ENCODE measurements at places on chromosomes 12 and 14.

GRCh38 chr12:65962036-65962430 is 137.8 kb downstream of the HMGA2 start:
- DNase-seq = no peak

- DNase-seq = no peak
Observed at GRCh38 chr14:67918838-67919237, 99.3 kb downstream of the RAD51B start.

DNA sequence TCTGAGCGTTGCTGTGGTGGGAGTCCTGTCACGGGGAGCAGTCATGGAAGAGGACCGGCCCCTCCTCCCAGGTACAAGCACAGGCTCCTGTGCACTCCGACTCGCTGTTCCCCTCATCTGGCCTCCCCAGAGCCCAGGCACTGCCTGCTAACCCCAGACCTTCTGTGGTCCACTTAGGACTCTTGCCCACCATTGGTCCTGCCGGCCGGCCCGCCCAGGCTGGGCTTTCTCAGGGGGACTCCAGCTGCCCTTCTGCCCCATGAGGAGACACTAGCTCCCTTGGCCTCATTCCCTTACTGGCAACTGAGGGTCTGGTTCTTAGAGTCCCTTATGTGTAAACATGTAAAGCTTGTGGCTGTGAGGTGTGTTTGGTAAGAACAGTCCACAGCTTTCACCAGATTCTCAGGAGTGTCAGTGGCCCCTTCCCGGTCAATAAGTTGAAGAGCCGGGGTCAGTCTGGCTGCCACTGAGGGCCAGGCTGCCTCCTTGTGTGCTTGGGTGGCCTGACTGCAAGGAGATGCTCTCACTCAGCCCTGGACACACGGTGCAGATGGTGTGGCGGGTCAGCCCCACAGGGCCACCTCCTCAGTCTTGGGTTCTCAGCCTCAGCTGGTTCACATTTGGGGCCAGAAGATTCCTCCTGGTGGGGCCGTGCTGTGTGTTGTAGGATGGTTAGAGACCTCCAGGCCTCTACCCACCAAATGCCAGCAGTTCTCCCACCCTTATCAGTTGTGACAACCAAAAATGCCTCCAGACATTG is 43.6 kb downstream of the DDX51 start:
- no peak for DNase-seq

DNA sequence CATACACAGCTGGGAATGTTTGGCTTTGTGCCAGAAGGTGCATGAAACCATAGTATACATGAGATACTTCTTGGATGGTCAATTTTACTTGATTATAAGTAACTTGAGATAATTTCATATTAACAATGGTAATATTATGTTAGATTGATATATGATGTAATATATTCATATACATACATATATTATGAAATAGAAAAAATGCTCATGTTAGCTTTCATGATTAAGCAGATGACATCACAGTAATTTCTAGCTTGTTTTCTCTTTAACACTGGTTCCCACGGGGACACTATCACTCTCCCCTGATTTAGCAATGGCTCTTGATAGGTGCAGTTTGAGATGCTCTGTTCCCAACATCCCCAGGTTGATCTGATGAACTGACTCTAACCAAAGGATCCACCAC is 35.4 kb upstream of the NTF3 start:
- DNase-seq = no peak

GRCh38 chr14:93009471-93010129 is 86.7 kb downstream of the CHGA start:
- peak; percentile 34 for DNase-seq

- DNase-seq = no peak
Observed at GRCh38 chr12:25056011-25056410, 107.1 kb upstream of the BCAT1 start.

GRCh38 chr14:61102549-61103466 is 121.8 kb downstream of the SLC38A6 start:
- DNase-seq = no peak

DNA sequence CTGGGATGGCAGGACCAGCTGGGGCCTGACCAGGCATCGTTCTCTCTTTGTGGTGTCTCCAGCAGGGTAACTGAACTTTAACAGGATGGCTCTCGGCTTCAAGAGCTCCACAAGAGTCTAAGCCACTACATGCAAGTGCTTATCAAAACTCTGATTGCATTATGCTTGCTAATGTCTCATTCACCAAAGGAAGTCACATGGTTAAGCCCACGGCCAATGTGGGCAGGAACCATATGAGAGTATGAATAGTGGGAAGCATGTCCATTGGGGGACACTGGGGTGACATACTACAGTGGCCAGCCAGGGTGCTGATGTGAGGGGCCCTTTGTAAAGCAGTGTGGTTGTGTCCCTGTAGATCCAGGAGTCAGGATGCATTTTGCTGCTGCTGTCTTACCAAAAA is 35.0 kb upstream of the KCNA5 start:
- no peak for DNase-seq

DNA sequence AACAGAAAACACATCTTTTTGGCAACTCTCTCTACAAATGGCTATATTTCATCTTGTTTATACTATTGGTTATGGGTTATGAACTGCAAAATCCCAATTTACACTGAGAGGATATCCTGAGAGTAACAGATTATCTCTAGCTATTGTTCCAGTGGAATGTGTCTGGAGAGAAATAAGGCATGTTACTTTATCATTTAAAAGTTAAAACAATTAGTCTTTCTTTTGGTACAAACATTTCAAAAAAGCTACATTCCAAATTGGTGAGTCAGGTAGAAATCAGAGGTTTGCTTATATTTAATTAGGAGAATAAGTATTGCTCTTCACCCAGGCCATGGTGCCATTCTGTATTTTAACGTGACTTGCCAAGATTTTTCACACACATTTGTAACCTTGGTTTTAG is 411.6 kb downstream of the CCER1 start:
- no peak for DNase-seq

DNA sequence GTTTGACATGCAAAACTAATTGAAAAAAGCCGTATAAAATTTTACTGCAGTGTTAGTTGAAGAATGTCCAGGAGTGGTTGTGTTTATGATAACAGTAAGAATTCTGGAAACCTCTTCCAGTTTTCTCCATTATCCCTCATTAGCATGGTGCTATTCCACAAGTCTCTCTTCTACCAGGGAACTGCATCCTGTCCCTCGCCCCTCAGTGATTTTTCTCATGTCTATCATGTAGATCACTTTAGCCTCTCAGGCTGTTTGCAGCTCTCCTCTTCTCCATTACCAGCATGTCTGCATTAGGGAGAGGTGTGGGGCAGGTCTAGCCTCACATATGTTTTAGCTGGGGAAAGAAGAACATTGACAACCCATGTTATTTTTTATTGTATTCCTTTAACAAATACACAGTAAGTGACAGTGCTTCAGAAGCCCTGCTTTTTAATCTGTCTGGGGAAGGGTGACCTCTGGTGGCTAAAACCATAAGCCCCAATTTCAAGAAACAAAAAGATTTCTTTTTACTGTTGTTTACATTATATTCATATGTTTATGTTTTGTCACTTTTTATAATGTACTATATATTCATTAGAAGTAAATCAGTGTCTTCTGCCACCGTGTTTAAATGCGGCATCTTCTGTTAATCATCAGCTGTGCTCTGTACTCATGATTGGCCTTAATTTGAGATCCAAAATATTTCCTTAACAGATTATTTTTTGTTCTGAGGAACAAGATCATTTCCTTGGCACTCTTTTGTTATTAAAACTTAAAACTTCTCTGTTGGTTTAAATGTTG is 70.7 kb downstream of the RASSF8 start:
- DNase-seq = no peak

DNA sequence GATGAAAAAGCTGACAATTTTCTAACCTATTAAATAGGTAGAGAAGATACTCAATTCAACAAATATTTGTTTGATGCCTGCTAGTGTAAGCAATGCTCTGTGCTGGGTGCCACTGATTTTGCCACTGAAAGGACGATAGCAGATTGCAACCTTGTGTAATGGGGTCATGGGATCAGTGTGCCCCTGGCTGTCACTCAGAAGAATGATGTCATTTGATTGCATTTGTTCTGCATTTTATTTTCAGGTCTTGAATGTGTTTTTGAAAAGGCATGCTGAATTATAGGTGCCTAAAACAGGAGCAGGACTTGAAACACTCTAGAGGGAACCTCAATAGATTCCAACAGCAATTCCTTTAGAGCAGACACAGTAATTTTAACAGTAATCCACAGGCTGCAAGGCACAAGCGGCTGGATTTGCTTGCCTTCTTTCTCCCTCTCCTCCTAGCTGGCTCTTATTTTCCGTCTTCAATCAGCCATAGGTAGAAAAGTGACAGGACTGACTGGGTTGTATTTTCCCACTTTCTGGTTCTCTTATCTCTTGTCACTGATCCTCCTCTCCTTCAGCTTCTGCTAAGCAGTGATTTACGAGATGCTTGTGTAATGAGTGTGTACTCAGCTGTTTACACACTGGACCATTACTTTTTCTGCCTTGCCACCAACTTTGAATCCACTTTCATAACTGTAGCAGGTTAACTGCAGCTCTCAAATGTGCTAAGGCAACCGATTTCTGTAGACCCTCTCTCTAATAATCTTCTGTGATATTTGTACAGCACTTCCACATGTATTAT is 4.1 kb downstream of the PLXNC1 start:
- DNase-seq = no peak

DNA sequence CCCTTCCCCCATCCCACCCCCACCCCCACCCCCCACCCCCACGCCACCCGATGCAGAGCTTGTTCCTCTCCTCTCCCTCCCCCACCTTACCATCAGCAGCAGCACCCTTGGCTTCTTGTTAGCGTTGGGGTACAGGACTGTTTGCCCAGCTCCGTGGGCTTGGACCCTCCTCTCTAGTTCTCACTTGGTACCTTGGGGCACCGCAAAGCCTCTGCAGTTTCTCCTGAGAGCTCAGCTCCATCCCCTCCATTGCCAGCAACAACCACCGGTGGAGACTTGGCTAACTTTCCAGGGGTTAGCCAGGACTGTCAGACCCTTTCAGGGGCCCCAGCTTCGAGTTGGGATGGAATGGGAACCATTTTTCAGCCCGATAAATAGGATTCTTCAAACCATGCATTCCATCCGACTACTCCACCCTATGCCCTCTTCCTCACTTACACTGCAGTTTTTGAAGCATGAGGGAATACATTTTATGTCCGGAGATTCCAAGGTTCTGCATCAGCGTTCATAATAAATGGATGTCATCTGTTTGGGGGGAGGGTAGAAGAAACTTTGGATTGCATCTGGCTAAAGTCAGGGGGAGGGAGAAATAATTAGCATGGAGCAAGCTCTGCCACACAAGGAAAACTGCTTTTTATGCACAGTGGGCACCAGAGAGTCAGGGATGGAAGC is 1.1 kb downstream of the SCN8A start:
- DNase-seq = peak; percentile 85

DNA sequence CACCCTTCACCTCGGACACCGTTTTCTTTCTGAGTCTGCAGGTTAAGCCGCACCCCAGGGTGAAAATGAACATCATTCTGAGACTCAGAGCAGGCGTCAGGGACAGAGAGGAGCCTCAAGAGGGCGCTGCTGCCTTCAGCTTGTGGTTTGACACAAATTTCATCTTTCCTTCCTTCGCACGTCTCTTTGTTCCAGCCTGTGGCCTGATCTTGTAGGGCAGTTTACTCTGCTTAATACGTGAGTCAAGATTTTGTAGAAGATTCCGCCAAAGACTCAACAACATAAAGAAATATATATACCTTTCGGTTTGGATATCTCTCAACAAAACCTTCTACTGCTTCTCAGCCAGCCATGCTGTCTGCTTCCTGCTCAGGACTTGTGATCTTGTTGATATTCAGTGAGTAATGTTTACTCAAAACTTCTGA is 329.3 kb upstream of the OR4E1 start:
- DNase-seq = no peak

DNA sequence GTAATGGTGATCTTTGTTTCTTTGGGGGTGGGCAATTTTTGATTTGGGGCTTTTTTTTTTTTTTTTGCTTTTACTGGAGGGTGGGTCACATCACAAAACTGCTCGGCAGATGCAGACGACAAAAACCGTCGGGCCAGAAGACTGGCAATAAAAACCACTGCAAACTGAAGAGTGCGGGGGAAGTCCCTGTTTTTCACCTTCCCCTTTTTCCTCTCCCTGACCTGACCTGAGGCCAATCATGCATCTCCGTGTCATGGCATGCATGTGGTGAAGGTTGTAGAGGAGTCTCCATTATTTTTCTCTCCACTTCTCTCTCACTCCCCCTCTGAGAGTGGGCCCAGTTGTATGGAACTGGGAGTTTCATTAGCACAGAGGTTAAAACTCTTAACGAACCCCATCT is 57.5 kb downstream of the AP5M1 start:
- DNase-seq = no peak

DNA sequence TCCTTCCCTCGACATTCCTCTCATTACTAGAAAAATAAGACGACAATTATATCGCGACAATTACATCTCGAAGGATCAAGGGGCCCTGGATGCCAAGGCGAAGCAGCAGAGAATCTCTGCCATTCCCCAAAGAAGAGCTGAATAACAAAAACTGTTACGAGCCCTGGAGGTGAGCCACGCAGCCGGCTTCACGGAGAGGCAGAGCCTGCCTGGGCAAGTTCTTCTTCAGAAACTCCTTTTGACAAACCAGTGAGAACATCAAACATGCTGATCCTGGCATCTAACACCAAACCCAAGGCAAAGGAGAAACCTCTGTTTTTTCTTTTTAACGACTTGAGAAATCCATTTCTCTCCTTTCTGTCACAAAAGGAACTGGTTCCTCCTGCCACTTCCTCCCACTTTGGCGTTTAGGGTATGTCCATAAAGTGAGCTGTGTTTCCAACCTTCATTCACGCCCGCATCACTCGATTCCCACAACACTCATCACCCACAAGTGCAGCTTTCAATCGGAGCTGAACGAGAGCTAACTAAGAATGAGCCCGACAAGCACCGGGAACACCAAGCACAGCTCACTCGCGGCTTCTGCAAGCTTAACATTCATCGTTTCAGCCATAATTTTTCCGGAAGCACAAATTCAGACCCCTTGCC is 21.5 kb downstream of the CCDC88C start:
- DNase-seq = no peak

DNA sequence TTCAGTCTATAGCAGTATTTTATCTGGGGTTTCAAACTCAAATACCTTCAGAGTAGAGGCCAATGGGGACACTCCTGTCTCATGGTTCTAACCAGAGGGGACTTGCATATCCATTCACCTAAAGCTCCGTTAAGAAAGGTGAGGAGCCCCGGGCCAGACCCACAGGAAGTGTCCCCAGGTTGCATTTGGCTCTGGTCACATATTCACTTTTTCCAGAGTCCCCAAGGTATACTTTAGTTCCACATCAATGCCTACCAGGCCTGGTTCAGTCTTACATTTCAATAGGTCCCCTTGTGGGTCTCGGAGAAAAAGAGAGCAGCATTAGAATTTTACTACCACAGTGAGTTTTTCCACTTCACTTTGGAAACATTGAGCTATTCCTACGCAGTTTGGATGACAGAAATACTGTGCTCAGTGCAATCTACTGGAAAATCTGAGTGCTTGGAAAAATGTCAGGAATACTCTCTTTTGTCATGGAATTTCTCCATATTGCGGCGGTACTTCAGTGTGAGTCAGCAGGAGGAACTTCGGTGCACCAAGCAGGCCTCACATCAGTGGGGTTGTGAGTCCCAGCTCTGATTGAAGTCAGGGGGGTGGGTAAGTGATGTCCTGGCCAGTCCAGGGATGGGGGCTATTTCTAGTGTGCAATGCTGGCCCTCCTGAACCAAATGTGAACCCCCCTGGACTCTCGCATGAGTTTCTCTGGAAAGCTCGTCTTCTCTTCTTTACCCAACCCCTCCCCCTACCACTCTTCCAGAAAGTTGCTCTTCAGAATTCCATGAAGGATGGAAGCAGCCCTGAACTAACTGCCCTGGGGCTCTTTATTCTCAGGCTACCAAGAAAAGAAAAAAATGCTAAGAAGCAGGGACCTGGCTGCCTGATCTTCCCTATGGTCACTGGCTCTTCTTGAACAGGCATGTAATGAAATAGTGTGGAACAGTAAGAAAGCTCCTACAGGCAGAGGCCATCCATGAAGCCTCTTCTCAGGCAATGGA is 184.7 kb downstream of the PRKCH start:
- peak; percentile 86 for DNase-seq
